ENCODE measurements at places on chromosomes 11 and 22.

DNA sequence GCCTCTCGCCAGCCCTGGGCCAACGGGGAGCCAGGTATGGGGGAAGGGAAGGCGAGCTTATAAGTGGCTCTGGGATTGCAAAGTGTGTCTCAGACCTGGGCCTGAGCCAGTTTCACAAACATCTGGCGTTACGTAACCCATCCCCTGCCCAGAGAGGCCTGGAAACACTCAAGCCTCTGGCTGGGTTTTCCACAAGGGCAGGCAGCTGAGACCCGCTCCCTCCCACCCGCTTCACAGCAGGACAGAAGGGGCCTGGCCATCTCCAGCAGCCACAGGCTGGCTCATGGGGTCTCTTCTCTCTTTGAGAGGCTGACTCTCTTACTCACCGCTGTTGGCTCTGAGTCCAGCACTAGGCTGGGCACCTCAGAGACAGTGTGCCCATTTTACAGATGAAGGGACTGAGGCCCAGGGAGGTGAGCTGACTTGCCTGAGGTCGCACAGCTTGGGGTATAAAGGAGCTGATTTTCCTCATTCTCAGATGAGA is 44.5 kb downstream of the TRIOBP start:
- no peak overlapping the region for H3K27ac ChIP-seq
- peaks cover 3% of the 10 kb centered on the region for H3K36me3 ChIP-seq
- H3K4me3 ChIP-seq: no peak overlapping the region
- H3K27me3 ChIP-seq: no peaks in the 10 kb centered on the region
- DNase-seq: no peak
- H3K4me1 ChIP-seq: peaks cover 15% of the 10 kb centered on the region

- peaks cover 3% of the 10 kb centered on the region for H3K4me1 ChIP-seq
- no peak overlapping the region for H3K4me3 ChIP-seq
- H3K27ac ChIP-seq: no peak overlapping the region
- no peaks in the 10 kb centered on the region for H3K36me3 ChIP-seq
These were observed 108.4 kb upstream of the TIMP3 start for GRCh38 chr22:32693102-32693501.

- no peaks in the 10 kb centered on the region for H3K27me3 ChIP-seq
- DNase-seq: no peak
- H3K36me3 ChIP-seq: no peaks in the 10 kb centered on the region
- no peak overlapping the region for H3K27ac ChIP-seq
- H3K4me1 ChIP-seq: no peaks in the 10 kb centered on the region
These were observed 22.7 kb downstream of the OR5A2 start for GRCh38 chr11:59403546-59403945.

GRCh38 chr11:21564095-21564494 is 628.8 kb upstream of the ANO5 start:
- no peak overlapping the region for H3K4me3 ChIP-seq
- H3K4me1 ChIP-seq: no peaks in the 10 kb centered on the region
- no peaks in the 10 kb centered on the region for H3K27me3 ChIP-seq
- no peak for DNase-seq
- H3K27ac ChIP-seq: no peak overlapping the region

DNA sequence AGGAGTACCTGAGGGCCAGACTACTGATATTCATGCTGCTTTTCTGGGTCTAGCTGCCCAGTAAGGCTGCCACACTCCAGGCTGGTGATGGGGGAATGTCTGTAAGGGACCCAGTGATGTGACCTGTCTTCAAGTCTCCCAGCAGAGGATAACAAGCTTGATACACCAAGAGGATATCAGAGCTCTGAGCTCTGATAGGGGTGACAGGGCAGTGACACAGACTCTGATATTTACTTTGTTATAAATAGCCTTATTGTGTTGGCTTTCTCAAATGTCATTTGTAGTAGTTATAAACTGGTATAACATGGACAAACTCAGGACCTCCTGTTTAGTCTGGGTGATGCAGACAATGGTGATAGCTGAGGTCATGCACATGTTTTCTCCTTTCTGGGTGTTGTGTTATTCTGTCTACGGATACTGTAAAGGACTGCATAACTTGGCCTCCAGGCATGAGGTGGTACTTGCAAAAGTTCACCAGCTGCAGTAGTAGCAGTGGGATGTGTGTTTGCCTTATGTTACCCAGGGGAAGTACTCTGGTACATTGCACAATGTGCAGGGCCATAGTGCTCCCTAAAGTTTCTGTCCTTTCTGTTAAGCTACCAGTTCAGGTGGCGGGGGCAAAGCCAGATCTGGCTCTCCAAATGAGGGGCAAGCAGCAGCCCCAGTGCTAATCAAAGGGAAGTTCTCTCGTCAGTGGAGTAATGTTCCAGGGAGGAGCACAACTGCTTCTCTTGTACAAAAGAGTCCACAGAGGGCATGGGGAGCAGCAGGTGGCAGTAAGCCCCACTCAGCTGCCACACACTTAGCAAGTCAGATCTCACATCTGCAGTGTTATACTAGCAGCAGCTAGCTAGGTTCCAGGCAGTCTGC is 812.2 kb downstream of the JRKL start:
- H3K27me3 ChIP-seq: no peaks in the 10 kb centered on the region
- H3K4me1 ChIP-seq: peaks cover 3% of the 10 kb centered on the region
- H3K27ac ChIP-seq: no peak overlapping the region
